Mucosa of descending colon (tissue), 3 donors: ENCODE measurements at places on chromosomes 3 and 15. TPM values are rescaled to one million over a fixed set of nuclear protein-coding genes. Genes with fewer than 3 reads are reported as not detected.

The IGF2BP2 gene
- total RNA-seq, result 67.4 TPM

The COLQ gene
- total RNA-seq, result 3.0 TPM

The PLSCR5 gene
- total RNA-seq, result not detected

The MCF2L2 gene
- 0.84 TPM for total RNA-seq

The RLBP1 gene
- 2.1 TPM for total RNA-seq

The EIF4E3 gene
- total RNA-seq, result 48.4 TPM

The POTEB2 gene
- total RNA-seq, result not detected

The EPHA6 gene
- 1.5 TPM for total RNA-seq

The TUSC7 gene
- not detected for total RNA-seq

The CMTM8 gene
- total RNA-seq, result 10.5 TPM

The ZKSCAN7 gene
- total RNA-seq, result 0.96 TPM

The MBD4 gene
- total RNA-seq, result 26.6 TPM

The PAQR9 gene
- not detected for total RNA-seq

The ATP13A5 gene
- total RNA-seq, result 0.35 TPM

The SLC12A8 gene
- total RNA-seq, result 19.3 TPM

The GATA2 gene
- 10.1 TPM for total RNA-seq

The ADAMTSL3 gene
- total RNA-seq, result 2.2 TPM

The ISG20 gene
- 69.0 TPM for total RNA-seq

The CCDC39 gene
- total RNA-seq, result 0.09 TPM

The A4GNT gene
- not detected for total RNA-seq

The SLC28A1 gene
- not detected for total RNA-seq

The TRPC1 gene
- 0.87 TPM for total RNA-seq

The SLC22A13 gene
- total RNA-seq, result 0.70 TPM

The SLC6A11 gene
- 0.13 TPM for total RNA-seq

The ARHGAP31 gene
- total RNA-seq, result 7.7 TPM

The TNFSF10 gene
- 129 TPM for total RNA-seq

The PLSCR2 gene
- total RNA-seq, result 2.8 TPM

The CPNE4 gene
- 0.96 TPM for total RNA-seq

The RTP4 gene
- total RNA-seq, result 7.9 TPM

The UTS2B gene
- total RNA-seq, result not detected

The TMCO5A gene
- total RNA-seq, result not detected

The SAMMSON gene
- not detected for total RNA-seq

The GPR149 gene
- total RNA-seq, result not detected
